ENCODE measurements at places on chromosomes 3 and 15.
A peak's percentile ranks its signal among the peaks of the same experiment; 100 is the strongest.

- no peak for DNase-seq
Measured at GRCh38 chr15:100043692-100044091, 298.1 kb downstream of the ADAMTS17 start.

DNA sequence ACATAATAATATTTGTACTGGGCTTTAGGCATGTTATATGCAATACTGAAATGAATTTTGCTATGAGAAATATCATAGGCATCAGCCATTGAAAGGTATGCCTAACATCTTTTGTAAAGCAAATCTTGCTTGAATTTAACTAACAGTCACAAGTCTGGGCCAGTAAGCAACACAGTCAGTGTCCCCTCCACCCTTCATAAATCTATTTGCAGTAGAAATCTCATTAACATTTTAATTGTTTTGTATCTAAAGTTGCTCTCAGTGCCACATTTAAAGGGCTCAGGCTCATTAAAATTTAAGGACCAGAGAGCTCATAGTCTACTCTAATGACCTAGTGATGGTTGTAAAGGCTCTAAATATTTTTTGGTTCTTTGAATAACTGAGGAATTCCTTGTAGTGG, 167.2 kb upstream of the GOLIM4 start:
- DNase-seq = no peak

GRCh38 chr3:1456781-1457311, 364.0 kb downstream of the CNTN6 start:
- no peak for DNase-seq

DNA sequence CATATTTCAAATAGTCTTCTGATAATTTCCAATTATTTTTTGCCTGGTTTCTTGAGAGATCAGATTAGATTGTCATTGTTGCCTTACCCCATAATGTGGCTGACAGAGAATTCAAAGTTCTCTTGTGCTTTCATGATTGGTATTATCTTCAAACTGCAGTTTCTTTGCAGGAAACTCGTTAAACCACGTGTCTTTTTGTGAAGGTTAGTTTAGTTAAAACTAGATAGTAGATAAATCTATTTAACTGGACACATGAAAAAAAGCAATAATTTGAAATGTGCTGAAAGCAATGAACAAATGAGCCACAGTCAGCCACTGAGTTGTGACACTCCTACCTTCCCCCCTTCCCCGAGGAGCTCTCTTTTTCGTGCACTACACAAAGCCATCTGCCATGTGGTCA, 327.5 kb upstream of the UMPS start:
- no peak for DNase-seq

DNA sequence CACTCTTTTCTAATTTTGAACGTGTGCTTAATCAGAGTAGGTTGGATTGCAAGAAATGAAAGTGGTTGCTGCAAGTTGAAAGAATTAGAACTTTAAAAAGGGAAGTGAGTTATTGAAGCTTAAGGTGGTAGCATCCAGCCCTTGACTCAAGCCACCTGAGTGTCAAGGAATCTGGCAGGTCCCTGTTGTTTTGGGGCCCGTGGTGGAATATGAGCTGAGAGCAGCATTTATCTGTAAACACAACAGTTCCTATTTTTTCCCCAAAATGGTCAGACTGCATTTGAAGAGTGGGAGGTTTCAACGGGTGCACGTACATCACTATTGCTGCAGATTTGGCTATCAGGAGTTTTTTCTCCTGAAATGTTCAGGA, 1.7 kb downstream of the ITPR1 start:
- DNase-seq = no peak

GRCh38 chr3:164340273-164340672, 738.0 kb downstream of the SI start:
- no peak for DNase-seq

DNA sequence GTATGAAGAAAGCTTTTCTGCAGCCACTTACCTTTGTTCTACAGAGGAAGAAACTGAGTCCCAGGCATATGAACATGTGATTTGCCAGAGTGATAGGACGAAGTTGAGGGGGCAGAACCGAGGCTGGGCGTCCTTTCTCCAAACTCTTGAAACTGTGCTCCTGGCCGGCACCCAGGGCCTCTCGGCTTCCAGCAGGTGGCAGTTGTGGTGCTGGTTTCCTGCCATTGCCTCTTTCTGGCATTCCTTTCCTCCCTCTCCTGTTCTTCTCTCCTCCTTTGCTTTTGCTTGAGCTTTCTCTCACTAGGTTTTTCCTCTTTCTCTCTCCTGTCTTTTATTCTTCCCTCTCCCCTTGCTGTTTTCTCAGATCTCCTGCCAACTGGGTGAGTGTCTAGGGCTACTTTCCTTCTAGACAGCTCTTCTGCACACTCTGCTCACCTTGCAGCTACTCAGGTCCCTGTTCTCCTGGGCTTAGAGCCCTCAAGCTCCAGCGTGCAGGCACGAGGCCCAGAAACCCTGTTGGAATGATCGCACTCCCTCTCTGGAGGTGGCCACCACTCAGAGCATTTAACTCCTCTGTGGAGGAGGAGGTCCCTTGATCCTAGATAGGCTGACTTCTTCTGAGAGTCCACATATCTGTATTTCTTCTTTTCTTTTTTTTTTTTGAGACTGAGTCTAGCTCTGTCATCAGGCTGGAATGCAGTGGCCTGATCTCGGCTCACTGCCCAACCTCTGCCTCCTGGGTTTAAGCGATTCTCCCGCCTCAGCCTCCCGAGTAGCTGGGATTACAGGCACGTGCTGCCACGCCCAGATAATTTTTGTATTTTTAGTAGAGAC, 26.2 kb downstream of the TRAK1 start:
- DNase-seq = no peak

DNA sequence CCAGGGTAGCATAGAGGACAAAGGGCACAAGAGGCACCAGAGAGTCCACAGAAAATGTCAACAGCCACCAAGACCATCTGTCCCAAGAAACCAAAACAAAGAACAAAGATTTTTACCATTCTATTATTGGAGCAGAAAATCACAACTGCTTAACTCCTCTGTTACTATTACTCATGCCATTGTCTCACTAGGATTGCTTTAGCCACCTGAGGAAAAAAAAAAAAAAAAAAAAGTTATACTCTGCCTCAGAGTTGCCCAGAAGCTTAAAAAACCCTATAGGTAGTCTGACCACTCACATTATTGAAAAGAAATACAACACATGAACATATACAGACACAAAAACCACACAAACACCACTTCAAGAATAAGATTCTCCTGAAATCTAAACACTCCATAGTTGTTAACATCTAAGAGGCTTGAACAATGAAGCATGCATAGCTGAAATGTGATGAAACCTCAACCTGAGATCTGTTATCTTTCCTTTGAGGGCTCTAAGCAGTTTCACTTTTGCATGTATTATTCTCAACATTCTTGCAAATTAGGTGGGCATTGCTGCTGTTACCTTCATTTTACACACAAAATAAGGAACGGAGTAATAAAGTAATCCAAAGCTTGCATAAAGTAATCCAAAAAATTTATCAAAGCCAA, 85.4 kb downstream of the IGSF11 start:
- DNase-seq = peak; percentile 6

- DNase-seq = no peak
Measured at GRCh38 chr3:161647936-161648470, 151.4 kb downstream of the OTOL1 start.

DNA sequence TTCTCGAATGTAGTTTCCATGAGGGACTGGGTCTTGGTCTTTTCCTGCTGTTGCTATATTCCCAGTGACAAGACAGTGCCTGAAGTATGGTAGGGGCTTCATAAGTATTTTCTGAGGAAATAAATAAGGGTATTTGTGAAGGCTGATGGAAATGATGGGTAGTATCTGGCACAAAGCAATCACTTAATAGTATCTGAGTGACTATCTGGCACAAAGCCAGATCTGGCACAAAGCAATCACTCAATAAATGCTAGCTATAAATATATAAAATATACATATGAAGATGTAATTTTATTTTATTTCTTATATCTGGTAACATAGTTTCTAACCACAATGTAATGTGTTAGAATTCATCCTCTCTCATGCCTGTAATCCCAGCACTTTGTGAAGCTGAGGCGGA, 20.7 kb upstream of the PROK2 start:
- no peak for DNase-seq

GRCh38 chr3:38157595-38157994, 7.7 kb upstream of the OXSR1 start:
- no peak for DNase-seq

GRCh38 chr15:88904257-88904623, 8.9 kb upstream of the HAPLN3 start:
- no peak for DNase-seq

DNA sequence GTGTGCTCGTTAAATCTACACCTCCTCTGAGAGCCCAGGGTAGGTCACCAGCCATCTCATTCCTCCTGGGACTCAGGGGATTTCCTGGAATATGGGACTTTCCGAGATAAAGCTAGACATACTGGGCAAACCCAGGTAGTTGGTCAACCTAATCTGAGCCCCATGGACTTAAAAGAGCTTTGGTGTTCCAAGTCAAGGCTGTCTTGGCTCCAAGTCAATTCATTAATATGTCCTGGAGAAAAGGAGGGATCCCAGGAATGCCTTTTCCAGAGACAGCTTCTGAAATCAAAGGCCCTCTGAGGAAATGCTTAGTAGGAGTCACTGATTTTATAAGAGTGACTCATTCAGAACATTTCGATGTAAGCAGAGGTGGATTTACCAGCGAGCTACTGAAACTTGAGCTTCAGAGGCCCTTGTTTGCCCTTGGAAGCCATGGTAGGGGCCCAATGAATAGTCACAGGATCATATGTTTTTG, 137.3 kb upstream of the UBE2E1 start:
- no peak for DNase-seq

- DNase-seq = peak; percentile 70
Measured at GRCh38 chr15:90320062-90320884, 31.8 kb upstream of the ZNF774 start.

DNA sequence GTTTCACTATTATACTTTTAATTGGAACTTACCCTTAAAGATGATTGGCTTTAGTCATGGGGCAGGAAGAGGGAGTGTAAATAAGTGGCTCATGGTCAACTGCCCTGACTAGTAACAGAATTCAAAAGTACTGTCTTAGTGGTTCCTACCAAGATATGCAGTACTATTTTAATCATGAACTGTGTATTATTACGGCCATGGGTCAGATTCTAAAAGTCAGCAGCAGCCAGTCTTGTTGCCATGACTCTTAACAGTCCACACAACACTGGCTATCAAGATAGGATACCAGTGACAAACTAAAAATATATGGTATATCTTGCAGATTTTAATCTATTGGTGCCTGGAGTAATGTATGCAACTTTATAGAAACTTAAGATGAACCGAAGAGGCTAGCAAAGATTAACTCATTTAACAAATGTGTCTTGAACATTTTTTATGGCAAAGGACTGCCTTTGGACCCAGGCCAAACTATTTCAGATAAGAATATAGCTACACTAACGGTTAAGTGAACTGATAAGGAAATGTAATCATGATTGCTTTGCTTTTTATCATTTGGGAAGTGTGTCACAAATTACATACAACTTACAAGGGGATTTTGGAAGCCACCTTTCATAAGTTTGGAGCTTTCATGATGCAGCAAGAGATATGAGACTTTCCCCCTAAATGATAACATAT, 163.7 kb downstream of the TCF12 start:
- DNase-seq = no peak

DNA sequence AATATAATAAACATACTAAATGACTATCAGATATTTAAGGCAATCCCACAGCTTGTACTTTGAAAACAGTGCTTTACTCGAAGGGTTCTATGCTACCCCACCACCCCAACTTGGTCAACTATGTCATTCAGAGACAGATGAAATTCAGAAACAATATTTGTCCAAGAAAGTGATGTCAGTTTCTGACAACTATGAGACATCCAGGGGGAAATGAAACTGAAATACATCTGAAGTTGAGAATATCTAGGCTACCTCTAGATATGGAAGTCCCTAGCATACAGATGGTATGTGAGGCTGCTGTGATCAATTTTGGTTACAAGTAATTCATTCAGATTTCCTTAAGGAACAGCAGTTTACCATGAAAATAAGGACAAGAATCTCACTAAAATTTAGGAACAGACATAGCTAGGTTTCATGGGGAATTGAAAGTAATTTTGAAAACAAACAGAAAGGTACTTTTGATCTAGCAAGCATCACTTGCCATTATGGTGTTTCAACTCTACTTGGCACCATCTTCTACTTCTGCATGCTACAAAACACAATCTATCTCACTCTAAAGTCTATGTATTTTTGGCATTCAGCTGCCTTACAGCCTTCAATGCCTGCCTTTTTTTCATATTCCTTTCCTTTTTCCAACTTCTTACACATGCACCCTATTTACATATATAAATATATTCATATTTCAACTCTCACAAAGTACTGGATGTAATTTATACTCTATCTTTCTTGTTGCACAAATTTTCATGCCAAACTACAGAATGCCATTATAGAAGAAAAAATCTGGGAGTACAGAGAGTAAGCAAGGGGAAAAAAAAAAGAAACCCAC, 21.7 kb downstream of the ATG3 start:
- no peak for DNase-seq
